ENCODE measurements at places on chromosomes 2 and 18.

- DNase-seq: no peak
These were observed 18.8 kb upstream of the RMP24 start for GRCh38 chr18:35953688-35954087.

DNA sequence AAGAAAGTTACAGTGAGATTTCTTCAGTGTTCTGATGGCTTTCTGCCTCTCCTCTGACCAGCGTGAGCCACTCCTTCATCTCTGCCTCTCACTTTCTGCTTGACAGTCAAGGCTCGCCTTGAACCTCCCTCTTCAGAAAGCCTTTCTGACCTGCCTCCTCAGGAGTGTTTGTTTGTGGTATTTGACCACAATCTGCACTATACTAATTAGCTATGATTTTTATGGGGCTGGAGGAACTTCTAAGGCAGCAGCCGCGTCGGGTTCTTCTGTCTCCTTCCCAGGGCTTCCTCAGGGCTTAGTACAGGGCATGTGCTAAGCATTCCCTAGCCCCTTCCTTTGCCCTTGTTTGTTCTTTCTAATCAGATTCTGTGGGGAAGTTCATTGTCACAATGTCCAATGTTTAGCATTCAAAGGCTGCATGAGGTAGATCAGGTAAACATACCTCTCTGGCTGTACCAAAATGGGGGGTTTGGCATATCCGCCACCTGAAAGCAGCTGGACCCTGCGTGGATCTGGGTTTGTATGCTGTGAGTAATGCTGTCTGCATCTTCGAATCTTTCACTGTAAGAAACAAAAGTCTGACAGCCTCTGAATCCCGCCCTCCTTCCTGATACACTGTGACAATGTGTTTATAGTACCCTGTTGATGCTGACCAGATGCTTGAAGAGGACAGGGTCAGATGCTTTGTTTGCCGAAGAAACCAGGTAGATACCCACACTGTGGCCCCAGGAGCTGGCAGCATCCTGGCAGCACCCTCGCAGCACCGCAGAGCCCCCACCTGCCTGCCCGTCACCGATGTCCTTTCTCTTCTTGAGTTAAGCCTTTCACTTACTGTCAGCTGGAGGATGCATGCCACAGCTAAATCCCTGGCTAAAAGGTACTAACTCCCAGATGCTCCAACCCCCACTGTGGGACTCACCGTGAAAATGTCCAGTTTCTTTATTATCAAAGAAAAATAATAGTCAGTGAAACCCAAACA, 260.8 kb upstream of the HDAC4 start:
- DNase-seq: no peak

GRCh38 chr2:207248702-207249377, 83.1 kb upstream of the KLF7 start:
- no peak for DNase-seq

DNA sequence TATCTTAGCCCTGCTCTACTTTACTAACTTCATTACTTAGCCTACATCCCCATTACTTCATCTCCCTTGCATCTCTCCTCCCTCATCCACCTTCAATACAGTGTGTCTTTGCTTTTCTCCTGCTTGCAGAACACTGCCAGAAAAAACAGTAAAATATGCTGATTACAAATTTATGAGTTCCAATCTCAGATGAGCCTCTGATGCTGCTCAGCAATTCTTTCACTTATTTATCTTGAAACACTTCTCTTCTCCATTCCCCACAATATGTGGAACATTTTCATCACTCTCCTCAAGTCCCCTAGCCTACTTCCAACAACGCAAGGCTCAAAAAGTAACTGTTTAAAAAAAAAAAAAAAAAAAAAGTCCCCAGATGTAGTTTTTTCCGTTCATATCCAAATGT, 7.1 kb downstream of the VPS54 start:
- DNase-seq: no peak

DNA sequence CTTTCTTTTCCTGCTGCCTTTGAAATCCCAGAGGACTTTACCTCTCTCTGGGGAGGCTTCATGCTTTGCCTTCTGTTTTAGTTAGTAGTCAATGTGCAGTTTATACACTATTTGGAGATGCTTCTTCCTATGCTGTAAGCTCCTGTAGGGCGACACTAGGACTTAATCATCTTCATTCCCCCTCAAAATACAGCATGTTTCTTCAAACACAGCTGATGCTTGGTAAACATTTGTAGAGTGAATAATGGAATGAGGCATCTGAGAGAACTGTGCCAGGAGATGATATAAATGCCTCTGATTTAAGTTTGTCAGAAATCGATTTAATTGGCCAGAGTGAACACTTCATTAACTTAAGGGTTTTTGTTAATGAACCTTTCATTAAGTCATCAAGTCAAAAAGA, 43.4 kb downstream of the LHCGR start:
- DNase-seq: no peak

GRCh38 chr2:129880309-129880708, 99.2 kb upstream of the RAB6C start:
- DNase-seq: no peak

- no peak for DNase-seq
These were observed 7.7 kb downstream of the OXER1 start for GRCh38 chr2:42756150-42756775.

DNA sequence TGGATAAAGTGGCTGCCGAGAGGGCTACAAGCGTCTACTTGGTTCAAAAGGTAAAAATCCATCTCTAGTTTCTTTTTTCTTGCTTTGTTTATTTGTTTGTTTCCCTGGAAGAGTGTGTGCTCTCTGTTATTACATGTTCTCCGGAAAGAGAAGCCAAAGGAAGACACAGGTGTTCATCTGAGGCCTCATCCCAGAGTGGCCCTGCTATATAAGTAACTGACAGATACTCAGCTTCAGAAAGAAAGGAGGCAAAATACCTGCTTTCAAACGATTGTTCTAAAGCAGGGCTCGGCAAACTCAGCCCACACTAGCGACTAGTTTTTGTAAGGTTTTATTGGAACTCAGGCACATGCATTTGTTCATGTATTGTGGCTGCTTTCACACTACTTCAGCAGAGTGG, 140.0 kb upstream of the ALPP start:
- no peak for DNase-seq

- no peak for DNase-seq
These were observed 49.6 kb upstream of the ZNF638 start for GRCh38 chr2:71281950-71282349.

DNA sequence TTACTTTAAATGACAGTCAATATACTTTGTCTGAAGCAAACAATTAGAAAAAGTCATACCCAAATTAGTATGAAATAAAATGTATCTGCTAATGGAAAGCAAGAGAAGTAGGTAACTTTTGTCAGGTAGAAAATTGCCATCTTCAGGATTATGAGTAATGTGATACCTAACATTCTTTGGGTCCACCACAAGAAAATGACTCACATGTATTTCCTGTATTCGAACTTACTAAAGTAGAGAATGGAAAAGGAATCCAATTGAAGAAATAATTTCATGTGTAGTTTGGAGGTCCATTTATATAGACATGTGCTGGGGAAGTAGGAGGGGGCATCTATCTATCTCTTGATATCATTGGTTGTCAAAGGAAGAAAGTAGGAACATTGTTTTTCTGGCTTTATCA, 636.2 kb upstream of the CHAC2 start:
- no peak for DNase-seq

- DNase-seq: no peak
These were observed 12.3 kb downstream of the PAX8 start for GRCh38 chr2:113266431-113266830.

- no peak for DNase-seq
These were observed 162.4 kb downstream of the GALNT1 start for GRCh38 chr18:35743916-35744315.

DNA sequence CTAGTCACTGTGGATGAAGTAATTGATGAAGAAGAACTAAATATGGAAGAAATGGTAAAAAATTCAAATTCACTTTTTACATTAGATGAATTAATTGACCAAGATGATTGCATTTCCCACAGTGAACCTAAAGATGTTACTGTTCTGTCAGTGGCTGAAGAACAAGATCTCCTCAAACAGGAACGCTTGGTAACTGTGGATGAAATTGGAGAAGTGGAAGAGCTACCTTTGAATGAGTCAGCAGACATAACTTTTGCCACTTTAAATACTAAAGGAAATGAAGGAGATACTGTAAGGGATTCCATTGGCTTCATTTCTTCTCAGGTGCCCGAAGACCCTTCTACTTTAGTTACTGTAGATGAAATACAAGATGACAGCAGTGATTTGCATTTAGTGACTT, 26.6 kb upstream of the DYSF start:
- DNase-seq: no peak

DNA sequence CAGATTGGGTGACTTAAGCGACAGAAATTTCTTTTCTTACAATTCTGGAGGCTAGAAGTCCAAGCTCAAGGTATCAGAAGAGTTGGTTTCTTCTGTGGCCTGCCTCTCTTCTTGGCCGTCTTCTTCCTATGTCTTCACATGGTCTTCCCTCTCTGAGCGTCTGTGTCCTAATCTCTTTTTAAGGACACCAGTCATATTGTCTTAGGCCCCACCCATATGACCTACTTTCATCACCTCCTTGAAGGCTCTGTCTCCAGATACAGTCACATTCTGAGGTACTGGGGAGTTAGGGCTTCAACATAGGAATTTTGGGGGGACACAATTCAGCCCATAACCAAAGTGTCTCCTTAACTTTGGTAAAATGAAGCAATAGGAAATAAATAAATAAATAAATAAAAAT, 110.9 kb upstream of the EPC2 start:
- DNase-seq: no peak

DNA sequence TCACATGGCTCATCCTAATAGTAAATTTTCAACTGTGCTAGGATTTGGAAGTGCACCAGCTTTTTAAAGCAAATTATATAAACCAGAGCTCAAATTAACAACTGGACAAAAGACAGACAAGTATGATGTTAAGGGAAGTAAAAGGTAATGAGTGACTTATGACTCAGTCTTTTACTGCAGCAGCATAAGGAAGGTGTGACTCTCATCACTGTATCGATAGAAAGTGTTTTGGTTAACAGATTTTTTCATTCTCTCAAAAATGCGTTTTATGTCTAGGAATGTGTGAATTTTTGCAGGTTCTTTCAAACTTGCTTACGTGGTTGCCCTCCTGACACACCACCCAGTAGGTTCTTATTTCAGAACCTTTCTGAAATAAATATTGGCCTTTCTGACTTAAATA, 244.2 kb upstream of the BOD1L2 start:
- DNase-seq: no peak

Data from activated T-cell treated with anti-CD3 and anti-CD28 coated beads for 48 hours (primary cell).